Cerebellar nuclear complex (tissue), 1 donor: ENCODE measurements at places on chromosomes 4 and X.

- no peak for DNase-seq
Measured at GRCh38 chr4:88522702-88523324, 763 bp downstream of the PYURF start.

- DNase-seq = no peak
Measured at GRCh38 chr4:47577779-47578553, 92.9 kb downstream of the ATP10D start.

DNA sequence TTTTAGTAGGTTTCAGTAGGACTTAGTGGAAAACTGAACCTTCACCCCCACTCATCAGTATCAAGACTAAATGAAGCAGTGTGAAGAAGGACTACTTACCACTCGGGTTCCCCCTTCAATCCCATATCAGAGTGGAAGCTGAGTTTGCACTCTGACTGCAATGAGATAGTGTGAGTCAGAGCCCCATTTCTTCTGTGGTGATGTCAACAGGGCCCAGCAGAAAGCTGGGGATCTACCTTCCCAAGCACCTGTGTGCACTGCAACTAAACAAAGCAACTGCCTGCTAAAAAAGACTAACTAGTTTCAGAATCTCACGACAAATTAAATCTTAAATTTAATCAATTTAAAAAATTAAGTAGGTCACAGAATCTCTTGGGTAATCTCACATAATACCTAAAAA is 1837.0 kb upstream of the PCDH7 start:
- no peak for DNase-seq

DNA sequence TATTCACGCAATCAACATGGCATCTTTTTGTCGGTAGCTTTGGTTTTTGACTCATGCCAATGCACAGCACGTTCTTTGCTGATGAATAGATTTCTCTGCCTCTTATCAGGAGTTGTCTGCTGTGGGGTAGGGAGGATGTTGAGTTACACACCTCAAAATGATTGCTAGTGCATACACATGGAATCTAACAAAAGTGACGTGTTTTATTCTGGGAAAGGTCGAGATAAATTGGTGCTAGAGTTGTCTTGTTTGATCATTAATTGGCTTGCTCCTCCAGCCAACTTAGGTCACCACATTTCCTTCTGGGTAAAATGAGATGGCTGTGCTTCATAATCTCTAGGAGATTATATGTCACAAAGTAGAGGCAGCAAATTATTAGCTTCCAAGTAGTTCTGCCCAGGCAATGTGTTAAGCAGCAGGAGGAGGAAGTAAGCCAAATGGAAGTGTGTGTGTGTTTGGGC is 3.9 kb downstream of the RAB9A start:
- no peak for DNase-seq

DNA sequence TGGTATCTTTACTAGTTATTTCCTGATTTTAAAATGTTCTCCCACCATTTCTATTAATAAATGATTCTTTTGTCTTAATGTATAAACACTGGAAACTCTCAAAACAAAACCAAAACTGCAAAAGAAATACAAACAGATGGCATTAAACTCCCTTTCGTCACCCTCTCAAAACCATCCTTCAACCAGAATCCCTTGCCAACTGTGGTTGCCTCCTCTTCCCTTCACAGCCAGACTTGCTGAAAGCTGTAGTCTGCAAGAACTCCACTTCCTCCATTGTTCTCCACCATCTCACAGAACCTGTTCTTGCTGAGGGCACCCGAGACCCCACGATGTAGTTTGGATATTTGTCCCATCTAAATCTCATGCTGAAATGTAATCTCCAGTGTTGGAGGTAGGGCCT is 96.5 kb downstream of the WWC2 start:
- no peak for DNase-seq

- no peak for DNase-seq
Measured at GRCh38 chrX:100747703-100748102, 15.8 kb upstream of the SYTL4 start.

DNA sequence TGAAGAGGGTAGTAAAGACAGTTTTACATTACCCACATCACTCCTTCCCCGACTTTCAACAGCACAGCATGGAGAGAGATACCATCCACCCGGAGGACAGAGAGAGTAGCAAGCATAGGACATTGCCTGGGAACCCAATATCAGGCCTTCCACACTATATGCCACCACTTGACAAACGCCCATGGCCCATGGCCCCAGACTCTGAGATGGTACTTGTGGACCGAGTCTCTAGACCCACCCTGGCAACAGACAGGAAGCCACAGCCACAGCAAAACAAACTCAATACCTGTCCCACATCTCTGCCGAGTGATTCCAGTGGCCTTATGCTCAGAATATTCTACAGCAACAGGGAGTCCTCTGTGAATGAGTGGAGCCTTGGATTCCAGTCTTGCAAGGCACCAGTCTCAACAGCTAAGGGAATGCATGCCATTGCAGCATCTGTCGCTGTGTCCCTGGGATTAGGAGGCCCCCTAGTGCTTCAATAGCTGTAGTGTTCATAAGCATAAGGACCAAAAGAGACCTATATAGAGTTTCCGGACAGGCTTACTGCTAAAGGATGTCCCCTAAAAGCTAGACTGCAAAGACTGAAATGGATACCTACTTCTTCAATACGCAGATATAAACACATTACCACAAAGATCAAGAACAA is 14.7 kb upstream of the CT55 start:
- peak; percentile 10 for DNase-seq

DNA sequence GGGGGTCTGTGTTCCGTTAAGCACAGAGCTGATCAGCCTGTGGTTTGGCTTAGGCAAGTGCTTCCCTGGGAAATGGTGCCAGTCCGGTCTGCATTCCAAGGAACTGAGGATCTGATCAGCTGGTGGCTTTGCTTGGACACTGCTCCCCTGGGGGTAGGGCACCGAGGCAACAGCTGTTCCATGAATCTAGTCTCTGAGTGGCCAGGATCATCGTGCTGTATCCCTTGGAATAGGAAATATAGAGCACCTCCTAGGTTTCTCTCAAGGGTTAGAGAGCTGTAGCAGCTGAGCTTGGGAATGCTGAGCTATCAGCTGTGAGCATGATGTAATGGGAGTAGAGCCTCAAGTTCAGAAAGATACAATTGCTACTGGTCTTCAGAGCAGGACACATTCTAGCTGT is 863.9 kb downstream of the RAPGEF2 start:
- DNase-seq = no peak

DNA sequence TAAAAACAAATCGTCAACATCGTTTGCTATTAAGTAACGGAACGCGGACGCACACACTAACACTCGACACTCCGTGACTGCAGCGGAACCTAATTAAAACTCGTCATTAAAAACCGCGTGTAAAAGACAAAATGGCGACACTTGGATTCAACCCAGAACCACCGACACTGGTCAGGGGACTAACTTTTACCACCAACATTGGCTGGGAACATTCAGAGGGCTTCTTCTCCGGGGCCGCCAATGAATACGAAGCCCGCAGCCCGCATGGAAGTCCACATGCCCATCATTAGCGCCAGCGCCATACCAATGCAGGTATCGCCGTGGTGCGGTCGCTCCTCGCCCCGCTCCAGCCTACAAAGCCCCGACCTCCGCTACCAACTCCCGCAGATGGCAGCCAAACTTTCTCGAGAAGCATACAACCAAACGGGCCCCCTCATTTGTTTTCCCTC is 498 bp downstream of the RBMX start:
- DNase-seq = no peak

- no peak for DNase-seq
Measured at GRCh38 chr4:19557161-19557560, 694.5 kb upstream of the SLIT2 start.

GRCh38 chrX:151974336-151975227 is at the start of gene GABRE:
Gene GABRE (minus strand): TSS chrX:151974676. CDS start chrX:151974625, 51 bp downstream.
- no peak for DNase-seq

- DNase-seq = no peak
Measured at GRCh38 chrX:14094191-14094590, 64.5 kb upstream of the GEMIN8 start.

DNA sequence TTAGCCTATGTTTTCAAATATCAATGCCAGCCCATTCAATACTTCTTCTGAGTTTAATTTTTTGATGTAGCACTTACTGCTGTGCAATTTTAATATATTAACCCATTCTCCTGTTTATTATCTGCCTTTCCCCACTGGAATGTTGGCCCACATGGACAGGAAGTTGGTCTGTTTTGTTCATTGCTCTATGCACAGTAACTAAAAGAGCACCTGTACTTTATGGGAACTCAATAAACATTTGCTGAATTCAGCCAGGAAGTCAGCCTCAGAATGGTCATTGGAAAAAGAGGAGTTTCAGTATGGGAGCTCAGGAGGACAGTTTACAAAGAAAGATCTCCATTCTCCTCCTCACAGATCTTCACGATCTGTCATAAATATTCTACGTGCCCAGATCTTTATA is 510.5 kb upstream of the AGA start:
- DNase-seq = no peak

GRCh38 chrX:107804427-107804826 is 21.2 kb upstream of the MID2 start:
- DNase-seq = no peak

- no peak for DNase-seq
Measured at GRCh38 chr4:80134936-80135701, 62.1 kb upstream of the ANTXR2 start.

- DNase-seq = no peak
Measured at GRCh38 chrX:120486786-120487185, 17.7 kb upstream of the LAMP2 start.

GRCh38 chrX:11205796-11206195 is 87.4 kb upstream of the AMELX start:
- DNase-seq = no peak

DNA sequence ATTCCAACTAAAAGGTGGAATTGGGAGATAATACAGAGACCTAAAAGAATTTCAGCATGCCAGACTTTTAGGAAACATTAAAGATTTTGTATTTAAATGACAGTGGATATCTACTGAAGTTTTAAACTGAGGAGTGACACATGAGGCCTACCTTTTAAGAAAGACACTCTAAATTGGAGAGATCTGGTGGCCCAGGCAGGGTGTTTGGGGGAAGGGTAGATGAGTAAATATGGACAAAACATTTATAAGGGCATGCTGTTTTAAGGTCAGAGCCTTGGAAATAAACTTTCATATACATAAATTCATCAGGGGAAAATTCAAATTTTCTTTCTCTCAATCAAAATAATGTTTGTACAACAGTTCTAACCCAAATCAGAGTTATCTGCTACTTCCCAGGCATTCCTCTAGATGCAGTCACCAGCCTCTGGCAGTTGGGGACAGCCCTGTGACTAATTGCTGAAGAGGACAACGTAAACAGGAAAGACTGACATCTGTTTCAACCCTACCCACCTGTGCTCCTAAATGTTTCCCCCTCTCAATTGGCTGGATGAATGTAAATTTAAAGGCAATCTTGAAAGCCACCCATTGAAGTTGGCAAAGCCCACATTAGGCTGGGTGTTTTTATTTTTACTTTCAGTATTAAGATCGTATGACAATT is 1646.9 kb upstream of the ADGRL3 start:
- DNase-seq = no peak

DNA sequence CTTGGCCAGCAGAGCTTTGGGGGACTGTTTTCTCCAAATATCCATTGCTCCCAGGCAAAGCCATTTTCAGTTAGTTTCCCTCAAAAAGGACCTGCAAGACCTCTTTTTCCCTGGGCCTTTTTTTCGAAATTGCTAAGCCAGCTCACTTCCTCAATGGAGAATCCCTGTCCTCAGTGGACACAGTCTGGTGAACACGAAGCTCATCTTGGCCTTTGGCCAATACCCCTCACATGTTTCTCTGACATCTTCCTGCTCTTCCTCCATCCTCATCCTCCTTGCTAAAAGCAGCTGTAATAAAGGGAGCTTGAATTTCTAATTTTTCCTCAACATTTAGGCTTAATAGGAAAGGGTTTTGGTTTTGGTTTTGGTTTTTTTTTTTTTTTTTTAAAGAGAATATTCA is 17.6 kb upstream of the PRPS1 start:
- DNase-seq = no peak

DNA sequence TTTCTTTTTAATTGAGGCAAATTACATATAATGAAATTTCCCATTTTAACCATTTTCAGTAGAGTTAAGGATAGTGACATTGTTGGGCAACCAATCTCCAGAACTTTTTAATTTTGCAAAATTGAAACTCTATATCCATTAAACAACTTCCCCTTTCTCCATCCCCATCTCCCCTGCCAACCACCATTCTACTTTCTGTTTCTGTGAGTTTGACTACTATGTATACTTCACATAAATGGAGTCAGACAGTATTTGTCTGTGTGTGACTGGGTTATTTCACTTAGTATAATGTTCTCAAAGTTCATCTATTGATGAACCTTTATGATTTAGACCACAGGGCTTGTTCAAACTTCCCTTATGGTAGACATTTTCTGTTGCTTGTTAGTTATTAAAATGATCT is 364.5 kb upstream of the MAD2L1 start:
- no peak for DNase-seq

DNA sequence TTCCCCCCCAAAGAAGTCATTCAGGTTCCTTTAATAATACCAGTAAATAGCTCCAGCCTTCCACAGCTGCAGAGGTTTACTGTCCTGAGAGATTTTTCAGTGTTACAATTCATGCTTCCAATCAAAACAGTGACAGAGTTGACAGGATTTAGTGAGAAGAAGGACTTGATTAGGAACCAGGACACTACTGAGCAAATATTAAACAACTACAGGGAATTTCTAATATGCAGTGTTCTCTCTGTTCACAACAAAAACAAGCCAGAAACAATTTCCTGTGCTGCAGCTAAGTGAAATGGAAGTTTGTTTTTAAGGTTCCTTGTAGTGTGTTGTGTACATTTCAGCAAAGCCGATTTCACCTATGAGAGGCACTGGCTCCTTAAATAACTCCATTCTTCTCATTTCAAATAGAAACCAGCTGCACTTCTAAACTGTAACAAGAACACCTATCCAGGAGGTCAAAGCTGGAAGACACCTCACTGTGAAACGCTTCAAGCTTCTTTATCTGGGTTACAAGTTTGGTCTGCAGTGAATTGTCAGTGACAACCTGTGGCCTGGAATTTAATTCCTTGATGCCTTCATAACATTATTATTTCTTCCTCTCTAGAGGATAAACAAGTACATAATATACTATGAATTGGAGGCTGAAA is 149.3 kb downstream of the RASL11B start:
- DNase-seq = no peak

DNA sequence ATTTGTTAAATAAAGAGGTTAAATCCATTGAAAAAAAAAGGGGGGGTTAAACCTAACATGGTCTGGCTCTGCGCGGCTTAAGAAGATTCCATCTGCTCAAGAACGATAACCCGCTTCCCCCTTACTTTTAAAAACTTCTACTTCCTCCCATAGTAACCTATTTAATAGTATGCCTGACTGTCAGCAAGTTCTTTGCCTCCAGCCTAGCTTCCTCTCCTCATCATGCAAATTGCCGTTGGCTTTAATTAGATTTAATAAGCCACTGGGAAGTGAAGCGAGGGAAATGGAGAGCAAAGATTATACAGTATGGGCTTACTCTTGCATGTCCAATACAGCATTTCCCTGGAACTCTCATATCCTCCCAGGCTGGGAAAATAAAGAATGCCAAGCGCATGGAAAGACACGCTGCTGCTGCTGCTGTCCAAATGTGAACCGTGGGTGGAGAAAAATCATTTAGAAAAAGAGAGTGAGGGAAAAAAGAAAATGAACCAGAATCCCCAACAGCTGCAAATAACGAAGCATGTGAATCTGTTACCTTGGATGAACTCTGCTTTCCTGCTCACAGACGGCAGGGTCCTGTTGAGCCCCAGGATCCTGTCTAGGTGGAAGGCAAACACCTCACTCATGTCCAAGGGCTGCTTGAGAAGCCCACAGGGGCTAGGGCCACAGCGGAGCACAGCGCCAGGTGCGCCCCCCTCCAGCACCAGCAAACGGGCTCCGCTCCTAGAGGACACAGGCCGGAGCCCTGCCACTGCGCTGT is 2.7 kb downstream of the GASK1B start:
- no peak for DNase-seq

GRCh38 chr4:76087007-76087769 is 12.7 kb downstream of the ART3 start:
- DNase-seq = peak; percentile 9

- DNase-seq = no peak
Measured at GRCh38 chr4:74206088-74206825, 48.3 kb downstream of the MTHFD2L start.
